ENCODE measurements at places on chromosomes 12 and 14.

- DNase-seq = no peak
Observed at GRCh38 chr12:98188650-98189077, 326.7 kb upstream of the TMPO start.

GRCh38 chr14:26820572-26820971 is 222.7 kb upstream of the NOVA1 start:
- DNase-seq = peak; percentile 8

DNA sequence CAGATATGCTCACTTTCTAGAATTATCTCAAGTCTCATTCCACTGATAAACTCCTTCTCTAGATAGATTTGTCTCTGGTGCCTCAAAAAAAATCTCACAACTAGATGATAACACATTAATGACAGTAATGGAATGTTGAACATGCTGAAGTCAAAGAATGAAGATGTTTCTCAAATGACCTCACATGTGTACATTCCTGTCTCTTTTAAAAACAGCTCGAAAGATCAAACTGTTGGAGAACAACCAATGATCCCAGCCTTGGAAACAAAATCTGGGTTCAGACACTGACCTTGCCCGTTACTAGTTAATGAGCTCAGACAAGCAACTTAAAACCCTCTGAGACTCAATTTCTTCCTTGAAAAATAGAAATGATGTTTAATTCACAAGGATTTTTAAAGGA is 44.7 kb upstream of the KCNJ8 start:
- peak; percentile 23 for DNase-seq

DNA sequence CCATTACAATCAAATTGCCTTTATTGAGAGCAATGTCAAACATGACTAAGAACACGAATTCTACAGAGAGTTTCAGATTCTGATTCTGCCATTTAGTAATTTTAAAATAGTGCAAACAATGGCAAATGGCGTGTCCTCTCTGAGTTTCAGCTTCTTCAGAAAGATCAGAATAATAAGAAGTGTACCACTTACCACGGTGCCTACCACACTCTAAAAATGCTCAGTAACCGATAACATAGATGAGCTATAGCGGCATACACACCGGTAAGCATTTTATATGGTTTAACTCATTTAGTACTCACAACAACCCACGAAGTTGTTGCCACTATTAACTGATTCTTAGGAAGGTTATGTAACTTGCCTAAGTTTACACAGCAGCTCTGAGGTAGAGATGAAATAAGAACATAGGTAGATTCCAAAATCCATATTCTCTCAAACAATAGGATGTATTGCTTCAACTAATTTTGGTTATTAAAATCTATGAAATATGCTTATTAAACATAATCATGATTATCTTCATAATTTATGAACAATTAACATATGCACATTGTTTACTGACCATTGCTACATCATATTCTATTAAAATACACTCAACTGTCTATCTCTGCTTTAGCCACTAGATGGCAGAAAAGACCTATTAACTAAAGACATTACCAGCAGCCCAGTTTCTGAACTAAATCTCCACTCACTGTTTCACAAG is 38.3 kb downstream of the SLC6A15 start:
- DNase-seq = peak; percentile 76

- DNase-seq = no peak
Observed at GRCh38 chr12:20040831-20041230, 327.5 kb upstream of the PDE3A start.

GRCh38 chr14:31278883-31279282 is 71.3 kb upstream of the HECTD1 start:
- DNase-seq = peak; percentile 11

GRCh38 chr14:57747036-57747435 is 118.9 kb downstream of the SLC35F4 start:
- DNase-seq = no peak

DNA sequence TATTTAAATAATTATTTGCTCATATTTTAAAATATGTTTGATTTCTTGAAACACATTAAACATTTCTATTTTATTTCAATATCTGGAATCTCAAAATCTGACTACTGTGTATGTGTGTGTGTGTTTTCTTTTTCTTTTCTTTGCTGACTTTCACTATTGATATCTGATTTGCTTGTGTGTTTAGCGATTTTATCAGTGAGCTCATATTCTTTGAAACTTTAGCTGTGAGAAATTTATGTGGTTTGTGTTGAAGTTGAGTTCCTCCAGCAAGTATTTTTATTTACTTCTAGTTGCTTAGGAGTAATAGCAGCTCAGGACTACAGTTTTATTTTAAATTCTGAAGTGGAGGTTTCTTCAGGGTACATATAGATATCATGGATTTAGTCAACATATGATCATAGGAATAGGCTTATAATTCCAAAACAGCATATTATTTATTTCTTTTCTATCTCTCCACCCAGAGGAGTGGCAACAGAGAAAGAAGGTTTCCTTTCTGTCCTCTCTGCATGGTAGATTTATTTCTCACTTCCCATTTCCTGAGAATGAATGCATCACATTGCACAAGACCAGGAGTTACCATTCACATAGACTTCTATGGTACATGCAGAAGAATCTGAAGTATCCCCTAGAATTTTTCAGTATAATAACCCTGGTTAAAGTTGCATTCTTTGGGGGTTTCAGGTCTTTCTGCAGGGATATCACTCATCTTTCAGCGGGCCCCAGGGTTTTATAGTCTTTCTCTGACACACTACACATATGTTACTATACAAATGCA is 60.5 kb downstream of the PTPRQ start:
- peak; percentile 52 for DNase-seq

GRCh38 chr14:89391123-89391522 is 25.9 kb downstream of the FOXN3 start:
- no peak for DNase-seq

GRCh38 chr12:55173456-55173855 is 47.2 kb downstream of the OR9K2 start:
- DNase-seq = no peak

DNA sequence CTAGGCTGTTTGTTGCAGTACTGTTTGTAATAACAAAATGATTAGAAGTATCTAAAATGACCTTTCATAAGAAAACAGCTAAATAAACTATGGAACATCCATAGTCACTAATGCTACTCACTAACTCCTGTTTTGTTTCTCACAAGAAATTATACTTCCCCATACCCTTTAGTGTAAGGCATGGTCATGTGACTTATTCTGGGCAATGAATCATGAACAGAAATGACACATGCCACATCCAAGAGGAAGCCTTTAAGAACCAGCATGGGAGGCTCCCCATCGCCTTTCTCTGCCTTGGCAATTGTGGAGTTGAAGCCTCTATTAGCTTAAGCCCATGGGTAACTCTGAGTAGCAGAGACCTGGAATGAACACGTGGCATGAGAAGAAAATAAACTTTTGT is 49.3 kb downstream of the KSR2 start:
- peak; percentile 11 for DNase-seq

DNA sequence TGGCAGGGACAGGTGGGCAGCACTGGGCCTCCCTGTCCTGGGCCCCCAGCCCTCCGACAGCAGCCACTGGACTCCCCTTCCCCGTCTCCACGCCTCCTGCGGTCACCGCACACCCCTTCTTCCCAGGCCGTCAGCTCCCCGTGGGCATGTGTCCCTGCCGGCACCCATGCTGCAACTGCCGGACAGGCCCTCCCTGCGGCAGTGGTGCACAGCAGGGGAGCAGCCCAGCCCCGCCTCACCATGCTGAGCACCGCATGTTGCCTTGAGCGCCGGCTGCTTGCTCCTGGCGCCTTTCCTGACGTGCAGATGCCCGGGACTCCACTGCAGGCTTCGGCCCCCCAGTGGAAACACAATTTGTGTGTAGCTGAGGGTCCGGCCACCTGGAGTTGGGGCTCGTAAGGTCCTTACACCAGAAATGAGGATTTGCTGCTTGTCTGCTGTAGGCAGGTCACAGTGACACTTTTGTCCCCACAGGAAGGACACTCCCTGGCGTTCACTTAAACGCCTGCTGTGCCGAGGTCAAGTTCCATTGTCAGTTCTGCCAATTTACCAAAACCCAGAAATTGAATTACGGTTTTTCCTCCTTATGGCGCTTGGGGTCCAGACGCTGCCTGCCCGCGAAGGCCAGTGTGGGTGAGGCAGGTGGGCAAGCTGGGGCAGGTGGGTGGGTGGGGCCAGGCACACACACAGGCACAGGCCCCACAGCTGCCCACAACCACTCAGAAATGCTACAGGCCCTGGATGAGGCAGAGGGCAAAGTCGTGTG is 28.2 kb upstream of the MMP17 start:
- no peak for DNase-seq

DNA sequence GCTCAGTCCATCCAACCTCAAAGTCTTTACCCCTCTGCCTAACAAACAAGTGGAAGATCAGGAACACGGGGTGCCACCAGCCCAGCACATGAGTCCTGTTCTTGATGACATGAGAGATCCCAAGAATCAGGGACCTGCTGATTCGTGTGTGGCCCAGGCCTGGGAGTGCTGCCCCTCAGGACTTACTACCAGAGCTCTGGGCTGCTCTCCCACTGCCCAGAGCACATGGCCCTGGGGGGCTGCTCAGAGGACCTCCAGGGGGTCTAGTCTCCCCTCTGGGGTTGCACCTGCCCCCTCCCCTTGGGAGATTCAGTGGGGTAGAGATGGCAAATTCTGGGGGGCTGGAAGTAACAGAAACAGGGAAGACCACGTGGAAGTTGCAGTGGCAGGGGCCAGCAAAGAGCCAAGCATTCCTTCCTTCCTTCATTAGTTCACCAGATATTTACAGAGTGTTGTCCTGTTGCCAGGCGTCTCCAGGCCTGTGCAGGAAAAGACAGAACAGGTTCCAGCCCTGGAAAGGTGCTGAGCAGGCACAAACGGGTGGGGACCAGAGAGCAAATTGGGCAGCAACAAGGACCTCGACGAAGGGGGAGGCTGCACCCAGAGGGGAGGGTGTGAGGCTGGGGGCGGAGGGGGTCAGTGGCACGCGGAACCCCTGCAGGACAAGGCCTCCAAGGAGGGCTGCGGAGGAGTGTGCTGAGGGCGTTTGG is 45.1 kb upstream of the MEG3 start:
- DNase-seq = no peak

GRCh38 chr12:50506753-50507473 is 2.1 kb downstream of the DIP2B start:
- no peak for DNase-seq

- no peak for DNase-seq
Observed at GRCh38 chr14:21275261-21275858, 4.5 kb upstream of the RPGRIP1 start.

GRCh38 chr12:84507956-84508850 is 404.4 kb downstream of the SLC6A15 start:
- DNase-seq = peak; percentile 45

GRCh38 chr14:100409003-100409360 is 85.8 kb downstream of the SLC25A47 start:
- no peak for DNase-seq

- DNase-seq = no peak
Observed at GRCh38 chr12:82407481-82407880, 49.2 kb downstream of the METTL25 start.

DNA sequence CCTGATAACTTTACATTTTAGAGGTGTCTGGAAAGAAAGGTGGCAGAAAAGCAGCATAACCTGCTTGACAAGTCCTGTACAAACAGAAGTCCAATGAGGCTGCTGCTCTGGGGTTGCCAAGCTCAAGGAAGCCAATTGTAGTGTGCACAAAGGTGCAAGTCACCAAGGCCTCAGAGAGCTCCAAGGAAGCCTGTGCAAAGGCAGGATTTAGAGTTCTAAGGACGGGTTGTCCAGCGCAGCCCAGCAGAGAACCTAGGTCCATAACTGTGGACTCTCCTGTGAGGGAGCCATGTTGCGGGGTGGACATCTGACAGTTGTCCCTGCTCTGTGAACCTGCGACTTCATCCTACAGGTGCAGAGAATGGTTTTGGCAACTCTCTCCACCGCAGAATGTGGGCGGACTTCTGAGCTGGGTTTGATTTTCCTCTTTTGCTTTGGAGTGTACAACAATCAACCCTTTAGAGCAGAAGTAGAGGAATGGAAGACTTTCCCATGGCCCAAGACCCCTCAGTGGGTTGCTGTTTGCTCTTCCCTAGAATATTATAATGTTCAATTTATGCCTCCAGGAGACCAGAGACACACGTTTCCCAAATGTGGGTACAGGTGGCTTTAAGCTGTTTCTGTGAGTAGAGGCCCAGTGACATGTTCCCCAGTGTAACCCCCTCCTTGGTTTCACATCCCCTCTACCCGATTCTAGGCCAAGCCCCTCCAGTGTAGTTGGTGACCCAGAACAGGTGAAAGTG is 81.0 kb downstream of the ETV6 start:
- DNase-seq = no peak

DNA sequence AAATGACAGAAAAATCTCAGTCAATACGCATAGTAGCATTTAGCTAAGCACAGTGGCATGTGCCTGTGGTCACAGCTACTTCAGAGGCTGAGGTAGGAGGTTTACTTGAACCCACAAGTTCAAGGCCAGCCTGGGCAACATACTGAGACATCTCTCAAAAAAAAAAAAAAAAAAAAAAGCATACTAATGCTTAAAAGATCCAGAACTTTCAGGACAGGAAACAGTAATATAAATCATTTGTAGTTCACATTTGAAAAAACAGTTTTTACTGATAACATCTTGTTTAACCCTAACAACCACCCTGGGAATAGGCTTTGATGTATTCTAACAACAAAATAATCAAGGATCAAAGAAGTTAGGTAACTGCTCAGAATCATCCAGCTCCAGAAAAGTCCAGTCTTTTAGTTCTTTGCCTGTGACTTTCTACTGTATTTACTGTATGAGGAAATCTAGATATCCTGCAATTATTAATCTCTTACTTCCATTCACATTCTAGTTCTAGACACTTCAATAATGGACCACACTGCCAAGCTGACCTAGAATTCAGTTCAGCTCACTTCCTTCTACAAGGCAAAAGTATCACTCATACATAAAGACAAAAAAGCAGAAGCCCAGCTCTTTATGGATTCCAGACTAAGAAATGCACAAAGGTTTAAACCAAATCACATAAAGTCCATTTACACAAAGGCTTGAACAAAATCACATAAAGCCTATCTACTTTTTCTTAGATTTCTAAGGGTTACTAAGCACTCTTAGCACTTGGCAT is 28.5 kb downstream of the PAWR start:
- DNase-seq = peak; percentile 60

DNA sequence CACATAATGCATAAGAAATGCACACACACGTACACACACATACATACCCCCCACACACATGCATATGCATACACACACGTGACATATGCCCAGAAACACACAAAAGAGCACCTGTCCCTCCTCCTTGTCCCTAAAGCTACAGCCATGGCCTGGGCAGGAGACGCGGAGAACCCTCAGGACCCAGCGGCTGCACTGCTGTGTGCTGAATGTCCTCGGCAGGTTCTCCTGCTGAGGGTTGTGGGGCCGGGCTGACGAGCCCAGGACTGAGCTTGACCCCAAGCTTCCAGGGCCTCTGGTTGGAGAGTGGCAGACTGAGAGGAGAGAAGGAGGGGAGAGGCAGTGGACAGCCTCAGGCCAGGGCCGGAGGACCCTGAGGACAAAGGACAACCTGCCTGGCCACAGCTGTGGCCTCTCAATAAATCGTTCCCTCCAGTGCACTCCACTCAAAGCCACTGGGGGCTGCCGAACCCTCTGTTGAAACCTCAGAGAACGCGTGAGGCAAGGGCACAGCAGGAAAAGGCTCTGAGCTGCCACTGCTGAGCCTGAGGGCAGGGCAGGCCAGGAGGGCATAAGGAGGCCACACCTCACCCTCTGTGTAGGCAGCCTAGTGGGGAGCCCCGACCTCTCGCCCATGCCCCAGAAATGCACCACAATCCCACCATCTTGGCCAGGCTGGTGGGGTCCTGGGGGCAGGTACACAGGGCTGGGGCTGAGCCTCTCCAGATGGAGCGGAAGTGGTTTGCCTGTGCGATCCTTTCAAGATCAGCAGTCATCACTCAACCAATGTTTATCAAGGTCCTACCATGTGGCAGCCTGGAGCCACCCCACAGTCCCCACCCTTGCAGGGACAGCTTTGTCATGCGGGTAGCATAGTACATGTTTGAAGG is 3.1 kb downstream of the CACNA2D4 start:
- no peak for DNase-seq
